ENCODE measurements at places on chromosomes 12 and 14.

GRCh38 chr12:6084261-6084968, 40.1 kb downstream of the VWF start:
- no peak for DNase-seq

DNA sequence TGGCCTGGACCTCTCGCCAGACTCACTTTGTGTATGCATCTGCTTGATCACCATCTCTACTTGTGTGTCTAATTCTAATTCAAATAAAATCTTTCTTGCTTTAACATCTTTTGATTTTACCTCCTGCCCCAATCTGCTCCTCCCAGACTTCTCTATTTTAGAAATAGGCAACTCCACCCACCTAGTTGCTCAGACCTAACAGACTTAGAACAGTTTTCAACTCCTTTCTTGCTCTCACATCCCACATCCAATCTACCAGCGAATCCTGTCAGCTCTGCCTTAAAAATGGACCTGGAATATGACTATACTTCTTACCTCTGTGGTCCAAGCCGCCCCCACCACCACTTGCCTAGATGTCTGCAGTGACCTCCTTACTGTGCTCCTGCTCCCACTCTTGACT, 18.7 kb downstream of the NRXN3 start:
- no peak for DNase-seq

DNA sequence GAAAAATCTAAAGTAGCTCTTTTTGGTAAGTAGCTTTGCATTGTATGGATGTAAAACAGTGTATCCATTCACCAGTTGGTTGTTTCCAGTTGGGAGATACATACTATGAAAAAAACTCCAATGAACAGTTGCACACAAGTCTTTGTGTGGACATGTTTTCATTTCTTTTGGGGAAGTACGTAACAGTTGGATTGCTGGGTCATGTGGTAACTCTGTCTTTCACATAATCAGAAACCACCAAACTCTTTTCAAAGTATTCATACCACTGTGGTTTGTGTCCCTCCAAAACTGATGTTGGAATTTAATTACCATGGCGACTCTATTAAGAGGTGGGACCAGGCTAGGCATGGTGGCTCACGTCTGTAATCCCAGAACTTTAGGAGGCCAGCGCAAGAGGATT, 58.9 kb upstream of the RESF1 start:
- DNase-seq = no peak

GRCh38 chr14:43479596-43480195, 1027.4 kb downstream of the FSCB start:
- no peak for DNase-seq

GRCh38 chr14:101634850-101635748, 73.8 kb downstream of the DIO3 start:
- no peak for DNase-seq

- DNase-seq = no peak
These were observed 394.5 kb upstream of the GARIN6 start for GRCh38 chr12:99253068-99253467.

DNA sequence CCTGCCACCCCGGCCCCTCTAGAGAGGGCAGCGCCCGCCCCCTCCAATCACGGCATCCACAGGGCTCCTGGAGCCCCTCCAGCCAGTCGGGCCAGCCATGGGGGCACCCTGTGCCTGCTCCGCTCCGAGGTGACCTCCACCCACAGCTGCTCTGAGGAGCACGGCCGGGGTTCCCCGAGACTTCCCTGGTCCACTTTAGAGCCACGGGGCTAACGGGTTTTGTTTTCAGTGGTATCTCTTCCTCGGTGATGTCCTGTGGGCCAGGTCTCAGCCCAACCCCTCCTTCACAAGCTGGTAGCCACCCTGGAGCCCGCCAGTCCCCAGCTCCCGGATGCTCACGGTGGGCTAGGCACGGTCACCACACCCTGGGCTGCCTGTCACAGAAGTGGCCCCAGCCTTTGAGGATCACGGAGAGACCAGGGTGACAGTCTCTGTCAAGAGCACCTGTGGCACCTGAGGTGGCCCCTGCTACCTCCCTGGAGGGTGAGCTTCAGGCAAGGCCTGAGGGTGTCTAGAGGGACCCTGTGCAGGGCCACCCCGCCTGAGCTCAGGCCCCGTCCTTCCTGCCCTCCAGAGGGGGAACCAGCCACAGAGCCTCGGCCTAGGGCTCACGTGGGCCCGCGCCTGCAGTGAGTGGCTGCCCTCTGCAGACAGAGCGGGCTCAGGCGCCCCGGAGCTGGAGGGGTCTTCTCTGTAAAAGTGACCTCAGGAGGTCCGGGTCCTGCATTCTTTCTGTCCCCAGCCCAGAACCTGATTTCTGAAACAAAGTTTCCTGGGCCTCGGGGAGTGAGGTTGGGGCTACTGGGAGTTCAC, 146.0 kb upstream of the C14orf180 start:
- no peak for DNase-seq

DNA sequence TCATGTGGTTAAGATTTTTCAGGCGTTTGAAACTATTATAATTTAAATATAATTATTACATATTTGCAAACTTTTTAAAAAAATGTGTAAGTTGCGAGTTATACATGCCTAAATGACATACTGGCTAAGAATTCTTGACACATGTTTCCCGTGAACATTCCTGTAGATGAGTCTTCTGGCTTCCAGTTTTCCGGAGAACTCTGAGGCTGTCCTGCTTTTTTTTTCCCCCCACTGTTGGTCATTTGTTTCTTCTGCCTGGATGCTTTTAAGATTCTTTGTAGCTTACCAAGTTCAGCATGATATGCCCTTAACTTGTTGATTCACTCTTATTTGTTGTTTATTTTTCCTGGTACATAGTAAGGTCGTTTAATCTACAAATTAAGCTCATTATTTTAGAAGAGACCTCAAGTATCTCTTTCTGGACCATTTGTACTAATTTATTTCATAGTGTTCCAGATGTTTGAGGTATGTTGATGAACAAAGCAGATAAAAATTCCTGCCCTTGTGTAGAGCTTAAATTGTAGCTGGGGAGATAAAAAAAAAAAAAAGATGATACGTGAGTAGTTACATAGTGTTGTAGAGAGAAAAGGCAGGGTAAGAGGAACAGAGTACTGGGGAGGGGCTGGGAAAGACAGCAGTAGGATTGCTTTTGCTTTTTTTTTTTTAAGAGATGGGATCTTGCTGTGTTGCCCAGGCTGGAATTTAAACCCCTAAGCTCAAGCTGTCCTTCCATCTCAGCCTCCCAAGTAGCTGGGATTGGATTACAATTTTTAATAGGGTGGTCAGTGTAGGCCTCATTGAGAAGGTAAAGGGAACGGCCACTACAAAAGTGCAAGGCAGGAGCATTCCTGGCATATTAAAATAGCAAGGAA, 32.8 kb downstream of the ARHGAP5 start:
- no peak for DNase-seq

DNA sequence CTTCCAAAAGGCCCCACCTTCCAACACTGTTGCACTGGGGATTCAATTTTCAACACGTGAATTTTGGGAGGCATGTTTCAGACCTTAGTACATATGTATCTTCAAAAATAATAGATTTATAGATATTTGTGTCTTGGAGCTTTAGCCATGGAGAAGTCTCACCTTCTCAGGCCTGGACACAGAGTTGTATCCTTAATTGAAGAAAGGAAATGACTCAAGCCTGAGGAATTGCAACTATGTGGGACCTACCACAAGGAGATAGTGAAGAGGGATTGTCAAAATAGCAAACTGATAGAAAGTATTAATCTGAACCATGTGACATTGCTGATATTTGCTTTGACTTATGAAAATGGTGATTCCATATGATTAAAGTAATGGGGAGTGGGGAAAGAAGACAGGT, 89.8 kb downstream of the ACSS3 start:
- no peak for DNase-seq

- no peak for DNase-seq
These were observed 168.1 kb downstream of the AACS start for GRCh38 chr12:125233319-125233718.

GRCh38 chr12:118734266-118734665, 247.1 kb upstream of the SRRM4 start:
- DNase-seq = no peak

DNA sequence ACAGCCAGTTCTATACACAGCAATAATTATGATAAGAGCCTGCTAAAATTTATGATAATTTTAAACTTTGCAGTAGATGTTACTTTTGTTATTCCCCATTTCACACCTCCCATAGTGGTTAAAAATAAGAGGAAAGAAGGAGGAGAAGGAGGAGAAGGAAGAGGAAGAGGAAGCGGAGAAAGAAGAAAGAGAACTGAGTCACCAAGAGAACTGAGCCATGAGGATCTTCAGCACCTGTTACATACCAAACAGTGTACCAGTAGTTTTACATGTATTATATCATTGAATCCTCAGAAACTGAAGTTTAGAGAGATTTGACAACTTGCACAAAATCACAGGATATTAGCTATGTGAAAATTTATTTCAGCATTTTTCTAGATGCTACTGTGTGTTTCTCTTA, 3.9 kb downstream of the CD163 start:
- DNase-seq = no peak

DNA sequence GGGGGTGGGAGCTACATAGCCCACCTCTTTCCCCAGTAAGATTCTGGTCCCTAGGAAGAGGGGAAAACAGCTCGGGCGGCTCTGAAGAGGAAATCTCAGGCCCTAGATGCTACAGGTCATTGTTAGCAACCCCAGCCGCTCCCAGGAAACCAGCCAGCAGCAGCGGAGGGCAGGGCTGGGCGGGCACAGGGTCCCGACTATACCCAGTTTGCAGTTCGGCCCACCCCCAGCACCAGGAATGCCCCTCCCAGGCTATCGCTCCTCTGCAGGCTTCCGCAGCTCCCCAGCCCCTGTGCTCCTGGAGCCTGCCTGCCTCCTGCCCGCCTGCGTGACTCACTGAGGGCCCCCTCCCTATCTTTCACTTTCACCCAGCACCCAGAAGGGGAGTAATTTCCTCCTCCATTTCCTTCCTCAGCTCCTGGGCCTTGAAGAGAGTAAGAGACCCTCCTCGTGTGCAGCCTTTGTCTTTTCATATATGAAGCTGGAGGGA, 27.2 kb upstream of the PNMA1 start:
- no peak for DNase-seq

DNA sequence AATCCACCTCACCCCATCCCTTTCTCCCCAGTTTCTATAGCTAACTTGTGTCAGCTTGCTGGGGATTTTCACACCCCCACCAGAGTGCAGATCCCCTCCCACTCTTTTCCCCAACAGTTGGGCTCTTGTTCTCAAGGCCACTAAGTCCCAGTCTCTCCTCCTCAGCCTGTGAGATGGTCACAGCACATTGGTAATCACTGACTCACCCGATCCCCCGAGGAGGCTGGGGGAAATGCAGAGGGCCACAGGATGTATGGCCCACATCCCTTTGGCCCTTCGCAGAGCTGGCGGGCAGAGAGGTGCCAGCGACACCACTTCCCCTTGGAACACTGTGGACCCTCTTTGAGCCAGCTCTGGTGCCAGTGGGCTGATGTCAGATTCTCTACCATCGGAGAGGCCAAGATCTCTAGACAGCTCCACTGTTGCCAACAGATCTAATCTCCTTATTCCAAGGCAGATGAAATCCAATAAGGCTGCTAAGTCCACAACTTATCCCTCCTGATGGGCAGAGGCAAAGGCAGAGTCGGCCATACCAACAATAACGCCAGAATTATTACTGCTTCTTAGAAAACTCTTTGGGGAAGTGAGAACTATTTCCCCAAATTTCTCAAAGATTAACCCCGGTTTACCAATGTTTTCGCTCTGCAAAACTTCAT, 1.6 kb downstream of the FMNL3 start:
- no peak for DNase-seq

- DNase-seq = no peak
These were observed 418 bp upstream of the MYG1 start for GRCh38 chr12:53299101-53299453.

GRCh38 chr12:27344760-27345159, 12.1 kb downstream of the BMAL2 start:
- DNase-seq = no peak

DNA sequence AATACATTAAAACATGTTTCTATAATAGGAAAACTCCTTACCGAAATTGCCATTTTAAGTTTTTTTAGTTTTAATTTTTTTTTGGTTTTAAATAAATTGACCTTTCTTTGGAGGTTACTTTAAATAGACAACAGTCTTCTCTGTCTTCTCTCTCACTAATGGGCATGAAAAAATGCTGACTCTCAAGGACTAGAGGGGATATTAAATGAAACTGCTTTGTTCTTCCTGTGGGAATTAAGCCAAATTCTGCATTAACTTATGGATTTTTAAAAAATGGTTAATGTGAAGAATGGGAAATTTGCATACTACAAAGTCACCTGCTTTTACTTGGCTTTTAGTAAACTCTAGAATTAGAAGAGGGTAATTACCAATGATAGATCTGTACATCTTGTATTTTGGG, 378.9 kb downstream of the TMTC2 start:
- DNase-seq = no peak

DNA sequence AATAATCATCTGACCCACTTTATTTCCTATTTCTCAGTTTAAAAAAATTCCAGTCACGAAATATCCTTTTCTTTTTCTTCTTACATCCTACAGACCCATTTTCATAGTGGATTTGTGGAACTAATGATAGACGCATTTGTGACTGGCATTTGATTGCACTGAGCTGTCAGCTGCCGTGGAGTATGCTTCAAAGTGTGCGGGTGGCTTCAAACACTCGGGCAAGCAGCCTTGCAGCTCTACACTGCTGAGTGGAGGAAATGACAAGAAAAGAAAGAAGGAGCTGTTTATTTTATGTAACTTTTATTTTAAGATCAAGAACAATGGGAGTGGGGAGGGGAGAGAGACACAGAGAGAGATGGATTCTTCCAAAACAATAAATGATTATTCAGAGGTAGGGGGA, 112.8 kb upstream of the NAP1L1 start:
- no peak for DNase-seq

DNA sequence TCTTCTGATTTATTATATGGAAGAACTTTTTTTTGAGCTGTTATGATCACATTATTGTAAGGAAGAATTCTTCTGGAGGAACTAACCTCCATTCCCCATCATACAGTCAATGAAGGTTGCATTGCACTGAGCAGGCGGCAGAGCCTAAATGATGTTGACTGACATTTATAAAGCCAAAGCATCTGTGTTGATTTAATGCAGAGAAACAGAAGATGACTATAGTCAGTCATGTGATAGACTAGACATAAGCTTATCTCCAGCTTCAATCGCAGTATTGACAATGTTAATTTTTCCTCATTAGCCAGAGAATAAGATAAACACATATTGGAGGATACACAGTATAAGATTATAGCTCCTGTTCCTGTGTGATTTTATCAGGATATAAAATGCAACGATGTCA, 82.0 kb downstream of the PRICKLE1 start:
- no peak for DNase-seq

DNA sequence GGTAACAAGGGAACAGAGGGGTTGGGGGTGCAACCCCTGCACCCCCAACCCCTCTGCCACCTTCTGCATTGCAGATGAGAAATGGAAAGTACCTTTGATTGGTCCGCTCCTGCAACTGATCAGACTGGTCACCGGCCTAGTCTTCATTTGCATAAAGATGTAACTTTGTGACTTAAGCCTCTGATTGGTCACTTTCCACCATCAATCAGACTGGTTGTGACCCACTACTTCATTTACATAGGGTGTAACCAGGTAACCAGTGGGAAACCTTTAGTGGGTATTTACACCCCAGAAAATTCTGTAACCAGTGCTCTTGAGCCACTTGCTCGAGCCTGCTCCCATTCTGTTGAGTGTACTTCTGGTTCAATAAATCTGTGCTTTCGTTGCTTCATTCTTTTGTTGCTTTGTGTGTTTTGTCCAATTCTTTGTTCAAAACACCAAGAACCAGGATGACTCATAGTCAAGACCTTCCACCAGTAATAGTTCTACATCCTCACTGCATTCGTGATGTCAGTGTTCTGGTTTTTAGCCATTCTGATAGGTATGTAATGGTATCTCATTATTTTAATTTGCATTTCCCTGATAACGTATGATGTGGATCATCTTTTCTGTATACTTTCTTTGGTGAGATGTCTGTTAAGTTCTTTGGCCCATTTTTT, 30.8 kb downstream of the LEMD3 start:
- DNase-seq = no peak

- no peak for DNase-seq
These were observed 69.6 kb upstream of the CHST11 start for GRCh38 chr12:104387190-104387589.

All from stimulated activated CD8-positive, alpha-beta memory T cell treated with anti-CD3 and anti-CD28 coated beads, Interleukin-4, amount 100 ng/mL, for 1 hour (primary cell).